ENCODE measurements at places on chromosomes 3 and 15.

DNA sequence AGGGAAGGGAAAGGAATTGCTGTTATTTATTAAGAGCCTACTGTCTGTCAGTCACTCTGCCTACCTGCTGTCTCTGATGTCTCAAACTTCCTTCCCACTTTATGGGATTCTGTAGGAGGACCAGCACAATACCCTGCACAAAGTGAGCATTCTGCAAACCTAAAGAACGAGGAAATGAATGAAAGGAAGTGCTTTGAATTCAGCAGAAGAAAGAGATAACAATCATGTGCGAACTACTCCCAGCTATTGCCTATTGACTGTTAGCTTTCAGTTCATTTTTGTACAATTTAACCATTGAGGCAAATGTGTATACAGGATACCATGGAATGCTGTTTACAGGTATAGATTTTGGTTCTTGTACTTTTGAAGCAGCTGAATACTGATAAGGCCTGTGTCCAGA is 66.8 kb downstream of the CMSS1 start:
- DNase-seq = no peak

- no peak for DNase-seq
These were observed 63.3 kb downstream of the ATP8B4 start for GRCh38 chr15:50055750-50056157.

- DNase-seq = no peak
These were observed 208.4 kb upstream of the ADAMTS9 start for GRCh38 chr3:64895991-64896895.

- peak; percentile 30 for DNase-seq
These were observed 36.1 kb upstream of the CRTC3 start for GRCh38 chr15:90493647-90494046.

DNA sequence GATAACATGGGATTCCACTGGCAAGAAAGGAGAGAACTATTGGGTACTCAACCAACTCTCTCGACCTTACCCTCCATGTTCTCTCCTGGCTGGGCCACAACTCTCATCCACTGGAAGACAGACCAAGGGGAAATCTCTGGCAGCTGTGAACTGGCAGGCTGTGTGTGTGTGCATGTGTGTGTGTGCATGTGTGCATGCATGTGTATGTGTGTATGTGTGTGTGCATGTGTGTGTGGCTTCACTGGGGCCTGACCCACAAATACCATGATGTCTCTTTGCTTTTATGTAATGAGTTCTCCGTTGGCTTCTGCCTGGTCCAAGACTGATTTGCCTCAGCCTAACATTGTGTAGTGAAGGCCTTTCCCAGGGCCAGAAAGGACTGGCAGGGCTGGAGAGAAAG is 4.1 kb upstream of the ALDH1A3 start:
- DNase-seq = no peak

- DNase-seq = no peak
These were observed 66.1 kb upstream of the NPHP3 start for GRCh38 chr3:132788301-132788671.

DNA sequence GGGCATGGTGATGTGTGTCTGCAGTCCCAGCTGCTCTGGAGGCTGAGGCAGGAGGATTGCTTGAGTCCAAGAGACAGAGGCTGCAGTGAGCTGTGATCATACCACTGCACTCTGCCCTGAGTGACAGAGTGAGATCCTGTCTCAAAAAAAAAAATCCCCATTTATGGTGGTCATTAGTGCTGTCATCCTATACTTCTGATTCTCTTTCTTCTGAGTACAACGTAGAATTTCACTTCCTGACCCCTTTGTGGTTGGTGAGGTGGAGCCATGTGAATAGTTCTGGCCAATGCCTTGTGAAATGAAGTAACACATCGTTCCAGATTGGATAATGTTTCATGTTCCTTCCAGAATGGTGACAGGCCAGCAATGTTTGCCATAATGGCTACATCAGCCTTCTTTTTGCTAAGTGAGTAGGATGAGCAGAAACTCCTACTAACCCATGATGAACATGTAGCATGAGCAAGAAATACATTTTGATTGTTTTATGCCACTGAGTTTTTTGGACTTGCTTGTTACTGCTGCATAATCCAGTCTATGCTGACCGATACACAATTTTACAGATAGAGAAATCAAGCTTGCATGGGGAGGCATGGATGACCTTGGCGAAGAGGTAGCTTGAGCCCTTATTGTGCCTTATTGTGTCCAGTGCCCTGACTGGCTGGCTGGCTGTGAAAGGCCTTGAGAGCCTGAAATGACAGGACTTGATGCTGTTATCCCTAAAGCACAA is 30.9 kb upstream of the TLE3 start:
- no peak for DNase-seq

- DNase-seq = no peak
These were observed 21.1 kb upstream of the IQCF6 start for GRCh38 chr3:51799879-51800749.

DNA sequence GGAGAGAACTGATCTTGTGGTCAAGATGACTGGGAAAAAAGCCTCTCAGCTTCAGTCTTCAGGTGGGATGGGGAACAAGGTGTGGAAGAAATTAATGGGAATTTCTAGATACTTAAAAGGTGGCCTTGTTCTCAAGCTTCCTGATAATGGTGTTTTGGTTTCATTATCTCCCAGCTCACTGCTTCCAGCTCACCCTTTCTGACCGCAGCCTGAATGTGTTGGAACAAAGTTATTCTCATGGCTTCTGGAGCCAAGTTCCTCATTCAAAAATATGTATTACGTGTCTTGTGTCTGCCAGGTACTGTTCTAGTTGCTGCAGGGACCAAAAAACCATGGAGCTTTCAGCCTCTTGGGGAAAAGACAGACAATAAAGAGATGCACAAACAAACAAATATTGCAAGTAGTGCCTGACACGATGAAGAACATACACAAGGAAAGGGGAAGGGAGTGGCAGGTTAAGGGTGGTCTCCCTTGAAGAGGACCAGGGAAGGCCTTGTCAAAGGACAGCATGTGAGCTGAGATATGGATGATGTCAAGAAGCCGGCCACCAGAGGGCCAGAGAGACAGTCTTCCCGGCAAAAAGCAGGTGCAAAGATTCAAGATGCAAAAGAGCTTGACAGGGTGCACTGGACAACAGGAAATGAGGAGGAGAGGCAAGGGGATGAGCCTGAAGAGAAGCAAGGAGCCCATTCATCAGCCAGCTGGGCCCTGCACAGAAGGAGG is 35.5 kb downstream of the ARRDC4 start:
- DNase-seq = no peak

GRCh38 chr15:63493436-63493835 is 11.0 kb upstream of the USP3 start:
- DNase-seq = no peak

GRCh38 chr15:64092864-64093626 is 593 bp downstream of the CIAO2A start:
- no peak for DNase-seq

DNA sequence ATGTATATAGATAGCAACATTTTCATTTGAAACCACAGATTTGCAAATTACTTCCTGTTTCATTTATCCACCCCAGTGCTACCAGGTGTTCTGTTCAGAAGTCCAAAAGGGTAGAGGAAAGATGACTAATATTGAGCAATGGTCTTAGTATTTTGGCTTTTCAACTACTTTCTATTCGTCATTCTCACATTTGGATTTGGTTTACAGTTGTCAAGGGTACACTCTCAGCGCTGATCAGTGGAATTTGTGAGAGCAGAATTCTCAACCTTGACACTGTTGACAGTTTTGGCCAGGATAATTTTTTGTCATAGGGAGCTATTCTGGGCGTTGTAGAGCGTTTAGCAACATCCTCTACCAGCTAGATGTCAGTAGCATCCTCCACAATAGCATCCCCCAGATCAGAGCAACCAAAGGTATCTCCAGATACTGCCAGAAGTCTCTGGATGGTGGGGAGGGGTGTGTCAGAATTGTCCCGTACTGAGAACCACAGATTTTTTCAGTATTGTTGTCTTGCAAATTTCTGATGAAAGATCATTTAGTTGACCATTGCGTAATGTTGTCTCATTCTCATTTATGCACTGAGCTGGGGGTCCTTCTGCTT is 4.2 kb downstream of the HMCES start:
- no peak for DNase-seq

DNA sequence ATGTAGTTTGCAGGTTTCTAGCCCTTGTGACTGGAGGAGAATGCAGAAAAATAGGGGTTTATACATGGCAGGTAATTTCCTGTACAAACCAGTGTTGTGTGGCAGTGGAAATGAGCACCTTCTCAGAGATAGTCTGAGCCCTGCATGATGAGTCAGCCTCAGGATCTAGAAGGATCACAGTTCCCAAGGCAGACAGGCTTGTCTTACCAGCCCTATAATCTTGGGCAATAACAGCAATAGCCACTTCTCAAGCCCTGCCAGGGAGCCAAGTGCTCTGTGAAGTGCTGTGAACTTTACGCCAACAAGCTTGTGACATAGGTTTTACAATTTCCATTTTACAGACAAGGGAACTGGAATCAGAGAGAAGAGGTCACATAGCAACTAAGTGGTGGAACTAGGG is 89.4 kb downstream of the CD47 start:
- DNase-seq = no peak

GRCh38 chr3:185207481-185207880 is 46.4 kb downstream of the EHHADH start:
- no peak for DNase-seq

- no peak for DNase-seq
These were observed 22.0 kb downstream of the AADAC start for GRCh38 chr3:151835751-151836525.

DNA sequence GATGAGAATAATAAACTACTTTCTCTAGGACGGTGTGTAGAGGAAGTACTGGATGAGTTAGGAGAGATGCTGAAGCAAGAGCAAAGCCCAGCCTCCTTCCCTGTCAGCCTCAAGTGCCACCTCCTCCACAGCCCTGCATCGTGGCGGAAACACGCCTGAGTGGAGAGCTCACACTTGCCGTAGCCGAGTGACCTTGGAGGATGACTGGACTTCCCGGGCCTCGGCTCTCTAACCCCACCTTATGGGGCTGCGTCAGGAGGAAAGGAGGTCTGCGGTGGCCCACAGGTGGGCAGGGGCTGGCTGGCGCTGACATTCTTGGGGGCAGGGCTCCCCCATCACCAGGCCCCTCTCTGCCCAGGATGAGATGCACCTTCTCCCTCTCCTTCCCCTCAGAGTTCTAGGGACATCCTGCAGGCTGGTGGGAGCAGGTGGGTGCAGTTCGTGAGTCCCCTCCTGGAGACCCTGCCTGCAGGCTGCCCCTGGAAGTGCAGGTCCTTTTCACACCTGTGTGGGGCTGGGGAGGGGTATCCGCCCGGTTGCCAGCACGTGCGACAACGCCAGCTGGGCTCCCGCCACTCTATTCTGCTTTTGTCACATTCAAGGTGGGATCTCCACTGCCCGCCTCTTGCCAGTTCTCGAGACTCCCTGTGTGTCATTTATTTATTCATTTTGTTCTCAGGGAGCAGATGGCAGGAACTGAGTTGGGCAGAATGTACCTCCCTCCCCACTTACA is 175.2 kb downstream of the MEGF11 start:
- no peak for DNase-seq

- peak; percentile 15 for DNase-seq
These were observed at the start of gene RARRES1 for GRCh38 chr3:158731938-158732855. RARRES1 (minus strand) TSS chr3:158732457; CDS start chr3:158732415, 42 bp downstream.

- no peak for DNase-seq
These were observed 18.6 kb downstream of the ATRIP start for GRCh38 chr3:48465237-48465530.

- no peak for DNase-seq
These were observed 84.2 kb upstream of the SLC25A26 start for GRCh38 chr3:66136597-66136996.

DNA sequence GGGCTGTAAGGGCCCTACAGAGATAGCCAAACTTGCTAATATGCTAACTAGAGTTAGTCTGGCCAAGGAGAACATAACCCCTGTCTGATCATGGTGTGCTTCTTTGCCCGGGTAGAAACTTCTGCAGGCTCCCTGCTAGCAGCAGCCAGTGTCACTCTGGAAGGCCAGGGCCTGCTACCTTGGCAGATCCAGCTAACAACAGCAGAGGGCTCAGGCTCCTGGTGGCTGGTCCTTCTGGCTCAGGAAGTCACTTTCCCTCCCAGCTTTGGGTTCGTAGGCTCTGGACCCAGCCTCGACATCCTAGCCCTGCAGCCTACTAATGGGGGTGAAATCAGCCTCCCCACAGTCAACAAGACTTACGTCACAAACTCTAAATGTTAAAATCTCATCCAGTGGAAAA is 373.7 kb upstream of the RGMA start:
- no peak for DNase-seq

DNA sequence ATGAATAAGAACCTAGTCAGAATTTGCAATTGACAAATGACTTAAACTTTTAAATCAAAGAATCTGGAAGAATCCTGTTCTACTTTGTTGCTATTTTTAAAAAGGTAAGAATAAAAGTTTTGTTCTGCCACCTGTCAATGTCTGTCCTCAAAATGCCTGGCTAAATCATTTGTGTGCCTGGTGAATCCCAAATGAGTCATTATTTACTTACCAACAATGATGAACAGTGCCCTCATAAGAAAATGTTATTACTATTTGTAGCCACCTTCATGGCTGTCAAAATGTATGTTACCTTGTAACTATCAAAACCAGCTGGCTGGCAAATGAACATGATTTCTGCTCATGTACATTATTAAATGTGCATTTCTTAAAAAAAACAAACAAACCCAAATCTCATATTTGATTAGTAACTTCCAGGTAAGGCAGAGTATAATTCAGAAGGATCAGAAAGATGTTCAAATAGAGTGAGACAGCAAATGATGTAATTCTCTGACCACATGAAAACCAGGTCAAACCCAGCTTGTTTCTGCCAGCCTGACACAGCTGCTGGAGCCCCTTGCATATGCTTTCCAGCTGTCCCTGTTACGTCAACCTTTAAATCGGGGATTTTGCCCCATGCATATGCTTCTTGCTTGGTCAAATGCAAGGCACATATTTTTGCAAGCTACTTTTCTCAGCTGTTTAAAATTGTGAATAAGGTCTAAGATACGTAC is 137.9 kb downstream of the SSR3 start:
- DNase-seq = no peak

DNA sequence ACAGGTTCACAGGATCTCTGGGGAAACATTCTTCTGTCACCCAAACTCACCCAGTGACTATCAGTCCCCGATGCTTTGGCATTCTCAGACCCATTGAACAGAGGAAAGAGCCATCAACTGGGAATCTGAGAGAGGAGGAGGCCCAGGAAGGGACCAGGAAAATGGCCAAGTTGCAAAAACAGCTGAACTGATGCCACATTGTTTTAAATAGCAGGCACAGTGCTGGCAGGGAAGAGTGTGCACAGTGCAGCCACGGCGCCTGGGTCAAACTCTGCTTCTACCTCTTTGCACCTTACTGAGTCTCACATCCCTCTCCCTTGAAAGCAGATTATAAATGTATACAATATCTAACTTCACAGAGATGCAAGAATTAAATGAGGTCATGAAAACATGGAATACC is 66.4 kb downstream of the SRGAP3 start:
- DNase-seq = no peak

DNA sequence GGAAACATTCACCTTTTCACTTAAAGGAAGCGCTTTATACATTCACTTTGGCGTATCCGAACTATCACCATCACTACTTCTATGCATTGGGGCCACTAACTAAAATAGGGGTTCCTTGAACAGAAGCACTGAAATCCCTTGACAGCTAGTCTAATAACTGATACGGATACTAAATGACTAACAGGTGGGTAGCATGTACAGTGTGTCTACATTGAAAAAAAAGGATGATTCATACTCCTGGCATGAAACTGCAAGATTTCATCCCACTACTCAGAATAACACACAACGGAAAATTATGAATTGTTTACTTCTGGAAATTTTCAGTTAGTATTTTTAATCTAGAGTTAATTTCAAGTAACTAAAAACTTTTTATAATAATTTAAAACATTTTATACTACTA is 96.7 kb downstream of the SMARCC1 start:
- DNase-seq = no peak

GRCh38 chr3:186700267-186700666 is 16.9 kb upstream of the KNG1 start:
- DNase-seq = no peak
